ENCODE measurements at places on chromosomes 7 and 10.

- H3K4me3 ChIP-seq: no peak overlapping the region
- no peak for DNase-seq
- no peak overlapping the region for H3K27ac ChIP-seq
- H3K36me3 ChIP-seq: no peaks in the 10 kb centered on the region
- H3K27me3 ChIP-seq: no peaks in the 10 kb centered on the region
- no peaks in the 10 kb centered on the region for H3K4me1 ChIP-seq
These were observed 254.8 kb downstream of the HGF start for GRCh38 chr7:81515009-81515408.

DNA sequence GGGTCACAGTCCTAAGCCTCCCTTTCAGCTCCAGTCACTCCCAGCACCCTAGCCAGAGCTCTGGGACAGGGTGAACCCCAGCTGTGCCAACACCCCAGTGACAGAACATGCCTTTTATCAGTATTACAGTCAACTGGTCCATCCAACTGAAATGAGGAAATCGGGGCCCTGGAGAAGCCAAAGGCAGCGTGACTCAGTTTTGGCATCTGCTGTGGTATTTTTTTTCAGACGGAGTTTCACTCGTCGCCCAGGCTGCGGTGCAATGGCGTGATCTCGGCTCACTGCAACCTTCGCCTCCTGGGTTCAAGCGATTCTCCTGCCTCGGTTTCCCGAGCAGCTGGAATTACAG is 3.4 kb upstream of the CLDN15 start:
- H3K36me3 ChIP-seq: peaks cover 20% of the 10 kb centered on the region
- no peak overlapping the region for H3K27ac ChIP-seq
- no peak overlapping the region for H3K4me3 ChIP-seq
- peaks cover 21% of the 10 kb centered on the region for H3K4me1 ChIP-seq
- no peak for DNase-seq

GRCh38 chr7:41312235-41312634 is 390.7 kb downstream of the INHBA start:
- no peak overlapping the region for H3K4me3 ChIP-seq
- H3K27me3 ChIP-seq: no peaks in the 10 kb centered on the region
- H3K4me1 ChIP-seq: no peaks in the 10 kb centered on the region
- no peaks in the 10 kb centered on the region for H3K36me3 ChIP-seq

DNA sequence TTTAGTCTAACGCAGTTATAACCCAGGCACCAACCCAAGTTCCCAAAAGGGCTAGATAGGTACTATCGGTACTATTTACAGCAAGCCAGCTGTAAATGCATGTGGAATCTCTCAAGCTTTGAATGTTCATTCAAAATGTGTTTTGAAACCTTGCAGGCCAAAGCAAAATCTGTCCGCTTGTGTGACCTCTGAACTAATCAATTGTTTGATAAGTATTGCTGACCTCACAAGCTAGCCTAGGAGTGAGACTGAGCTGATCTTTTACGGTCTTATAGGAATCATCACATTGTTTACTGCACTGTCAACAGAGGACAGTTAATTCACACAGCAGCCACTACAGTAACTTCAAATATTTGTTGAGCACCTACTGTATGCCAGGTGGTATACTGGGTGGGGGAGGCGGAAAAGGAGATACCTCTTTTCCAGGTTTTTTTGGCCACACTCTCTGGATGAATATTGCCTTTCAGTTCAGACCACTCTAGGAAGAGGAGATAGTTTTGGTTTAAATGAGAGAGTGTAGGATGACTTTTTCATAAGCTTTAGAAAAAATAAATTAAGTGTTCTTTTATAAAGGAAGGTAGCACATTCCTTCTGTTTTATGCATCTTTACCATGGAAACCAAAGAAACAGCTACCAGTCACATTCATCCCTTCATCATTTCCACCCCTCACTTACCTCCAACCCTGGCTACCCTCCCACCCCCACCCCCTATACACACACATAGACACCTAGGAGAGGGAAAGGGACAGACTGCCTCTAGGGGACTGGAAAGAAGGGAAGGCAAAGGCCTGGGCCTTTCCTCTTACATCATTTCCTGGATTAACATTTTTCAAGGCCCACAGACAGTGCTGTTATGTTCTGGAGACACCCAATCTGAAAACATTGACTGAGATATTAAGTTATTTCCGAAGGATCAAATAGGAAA is 2.4 kb downstream of the PAPSS2 start:
- no peak for DNase-seq
- no peaks in the 10 kb centered on the region for H3K36me3 ChIP-seq
- peaks cover 15% of the 10 kb centered on the region for H3K27me3 ChIP-seq
- H3K27ac ChIP-seq: no peak overlapping the region

DNA sequence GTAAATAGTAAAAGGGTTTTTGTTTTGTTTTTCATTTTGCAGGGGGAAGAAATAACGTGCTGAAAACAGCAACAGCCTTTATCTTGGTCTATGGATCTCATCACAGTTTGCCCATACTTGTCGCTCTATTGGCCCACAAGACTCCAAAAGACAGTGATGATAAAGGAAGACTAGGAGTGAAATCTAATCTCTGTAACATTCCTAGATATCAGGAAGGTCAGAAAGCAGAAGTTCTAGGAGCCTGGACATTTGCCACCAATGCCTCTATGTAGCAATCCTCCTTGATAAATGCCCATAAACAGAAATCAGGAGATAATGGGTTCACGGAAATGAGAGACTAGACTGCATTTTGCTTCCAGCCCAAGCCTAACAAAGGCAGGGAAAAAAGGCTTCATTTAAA is 8.9 kb downstream of the CUBN start:
- H3K4me3 ChIP-seq: no peak overlapping the region
- no peaks in the 10 kb centered on the region for H3K4me1 ChIP-seq
- no peak overlapping the region for H3K27ac ChIP-seq
- no peaks in the 10 kb centered on the region for H3K27me3 ChIP-seq
- no peak for DNase-seq

DNA sequence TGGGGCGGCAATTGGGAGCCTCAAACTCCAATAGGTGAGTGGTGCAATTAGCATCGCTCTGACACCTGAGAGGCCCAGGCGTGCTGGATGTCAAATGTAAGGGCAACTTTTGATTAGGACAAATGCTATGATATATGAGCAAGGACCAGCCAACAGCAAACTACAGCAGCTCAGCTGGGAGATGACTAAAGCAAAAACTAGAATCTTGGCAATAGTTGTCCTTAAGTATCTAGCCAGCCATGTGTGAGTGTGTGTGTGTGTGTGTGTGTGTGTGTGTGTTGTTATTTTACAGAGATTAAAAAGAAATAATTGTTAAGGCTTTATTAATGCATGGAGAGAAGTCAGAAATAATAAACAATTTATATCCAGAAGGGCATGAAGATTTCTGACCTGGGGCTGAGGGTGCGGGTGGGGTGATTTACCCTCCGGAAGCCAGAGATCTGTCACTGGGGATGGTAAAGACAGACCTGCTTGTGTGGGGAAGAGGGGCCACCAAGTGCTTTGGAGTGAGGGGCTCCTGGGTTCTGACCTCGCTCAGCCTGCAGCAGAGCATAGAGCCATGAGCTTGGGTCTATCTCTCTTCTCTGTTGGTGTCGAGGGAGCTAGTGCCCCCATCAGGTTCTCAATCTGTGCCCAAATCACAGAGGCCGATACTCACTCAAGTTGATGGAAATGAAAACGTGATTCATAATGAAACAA is 77.3 kb downstream of the EMX2 start:
- no peaks in the 10 kb centered on the region for H3K4me1 ChIP-seq
- no peak overlapping the region for H3K27ac ChIP-seq
- no peaks in the 10 kb centered on the region for H3K27me3 ChIP-seq
- no peak for DNase-seq

- H3K4me3 ChIP-seq: no peak overlapping the region
- no peak for DNase-seq
- no peaks in the 10 kb centered on the region for H3K4me1 ChIP-seq
- no peaks in the 10 kb centered on the region for H3K36me3 ChIP-seq
These were observed 132.9 kb downstream of the CHN2 start for GRCh38 chr7:29327455-29327854.

DNA sequence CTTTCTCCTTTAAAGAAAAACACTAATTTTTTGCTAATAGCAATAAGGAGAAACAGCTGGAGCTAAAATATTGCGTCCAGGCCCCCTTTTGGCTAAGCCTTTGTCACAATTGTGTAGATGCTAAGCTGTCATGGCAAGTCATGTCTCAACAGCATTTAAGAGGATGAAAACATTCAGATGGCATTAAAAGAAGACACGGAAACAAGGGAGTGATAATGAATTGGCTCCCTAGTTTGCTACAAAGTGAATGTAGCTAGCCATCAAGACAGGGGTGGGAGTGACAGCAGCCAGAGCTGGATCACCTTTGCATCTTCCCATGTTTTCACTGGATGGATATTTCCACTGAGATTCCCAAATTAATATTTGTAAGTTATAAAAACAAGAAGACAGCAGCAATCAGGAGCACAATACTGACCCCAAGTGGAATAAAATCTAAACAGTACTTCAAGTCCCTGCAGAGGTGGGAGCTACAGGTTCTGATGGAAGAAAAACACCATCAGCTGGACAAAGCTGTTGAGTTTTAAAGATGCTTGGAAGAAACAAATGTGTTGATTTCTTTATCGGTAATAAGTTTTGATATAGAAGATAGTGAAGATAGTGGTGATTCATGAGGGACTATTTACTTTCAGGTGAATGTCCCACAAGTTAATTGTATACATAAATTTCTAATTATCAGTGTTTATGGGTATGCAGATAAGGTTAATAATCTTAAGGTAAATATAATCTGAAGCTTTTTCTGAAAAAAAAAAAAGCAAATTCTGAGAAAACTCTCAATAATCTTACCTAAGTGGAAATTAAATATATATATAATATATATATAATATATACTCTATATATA is 129.4 kb downstream of the SLC16A9 start:
- H3K27ac ChIP-seq: no peak overlapping the region
- H3K4me3 ChIP-seq: no peak overlapping the region
- no peaks in the 10 kb centered on the region for H3K36me3 ChIP-seq
- no peak for DNase-seq

- no peak overlapping the region for H3K4me3 ChIP-seq
- no peaks in the 10 kb centered on the region for H3K36me3 ChIP-seq
These were observed 20.8 kb upstream of the RAB18 start for GRCh38 chr10:27482984-27483956.

- H3K4me3 ChIP-seq: no peak overlapping the region
- no peak overlapping the region for H3K27ac ChIP-seq
- no peak for DNase-seq
These were observed 1.3 kb upstream of the SORCS3 start for GRCh38 chr10:104639590-104640338.

DNA sequence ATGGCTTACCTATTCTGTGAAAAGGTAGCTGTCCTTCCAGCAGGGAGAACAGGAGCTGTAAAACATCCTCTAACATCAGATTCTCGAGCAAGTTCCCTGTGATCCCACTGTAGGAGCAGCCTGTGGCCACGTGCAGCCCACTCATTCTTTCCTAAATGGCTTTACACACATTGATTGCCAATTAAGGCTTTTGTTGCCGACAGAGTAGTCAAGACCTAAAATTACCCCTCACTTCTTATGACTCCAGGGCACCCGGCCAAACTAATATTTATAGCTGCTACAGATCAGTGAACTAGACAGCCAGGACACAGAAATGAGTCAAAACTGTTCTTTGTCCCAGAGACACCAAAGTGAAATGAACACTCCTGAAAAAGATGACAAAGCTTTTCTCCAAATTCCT is 832.1 kb downstream of the SORCS3 start:
- no peak overlapping the region for H3K4me3 ChIP-seq
- H3K27ac ChIP-seq: no peak overlapping the region
- no peaks in the 10 kb centered on the region for H3K36me3 ChIP-seq
- H3K4me1 ChIP-seq: no peaks in the 10 kb centered on the region
- no peak for DNase-seq

DNA sequence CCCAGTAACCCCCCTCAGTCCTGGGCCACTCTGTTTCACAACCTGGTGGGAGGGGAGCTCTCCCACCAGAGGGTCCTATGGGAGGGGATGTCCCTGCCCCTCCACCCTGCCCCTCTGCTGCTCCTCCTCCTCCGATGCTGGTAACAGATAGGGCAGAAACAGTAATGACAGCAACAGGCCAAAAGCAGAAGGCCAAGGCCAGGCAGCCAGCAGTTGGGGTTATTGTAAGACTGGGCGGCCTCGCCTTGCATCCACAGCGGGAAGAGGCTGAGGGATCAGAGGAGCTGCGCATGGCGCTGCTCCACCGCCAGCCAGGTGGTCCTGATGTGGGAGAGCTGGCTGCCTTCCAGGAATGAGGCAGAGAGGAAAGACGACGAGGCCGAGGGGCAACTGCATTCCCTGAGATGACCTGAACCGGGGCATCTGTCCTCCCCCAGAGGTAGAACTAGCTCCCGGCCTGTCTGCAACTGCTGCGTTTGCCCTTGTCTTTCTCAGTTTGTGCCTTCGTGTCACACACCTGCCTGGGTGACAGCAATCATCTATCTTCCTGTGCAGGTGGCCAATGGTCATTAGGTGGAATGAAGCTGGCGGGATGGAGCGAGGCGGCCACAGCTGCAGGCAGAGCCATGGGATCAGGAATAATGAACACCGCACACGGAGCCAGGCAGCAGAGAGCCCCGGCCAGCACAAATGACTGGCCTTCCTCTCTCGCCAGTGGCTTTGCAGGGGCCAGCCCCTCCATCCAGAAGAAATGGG is 54.0 kb upstream of the CACUL1 start:
- no peaks in the 10 kb centered on the region for H3K36me3 ChIP-seq
- no peak overlapping the region for H3K27ac ChIP-seq
- DNase-seq: no peak
- no peak overlapping the region for H3K4me3 ChIP-seq
- no peaks in the 10 kb centered on the region for H3K4me1 ChIP-seq

GRCh38 chr7:118753479-118753878 is 529.0 kb downstream of the ANKRD7 start:
- no peak overlapping the region for H3K27ac ChIP-seq
- no peaks in the 10 kb centered on the region for H3K36me3 ChIP-seq
- no peak overlapping the region for H3K4me3 ChIP-seq
- no peaks in the 10 kb centered on the region for H3K27me3 ChIP-seq

- H3K4me1 ChIP-seq: no peaks in the 10 kb centered on the region
- no peak overlapping the region for H3K4me3 ChIP-seq
- H3K27me3 ChIP-seq: no peaks in the 10 kb centered on the region
These were observed 330.1 kb downstream of the EXOC4 start for GRCh38 chr7:133582766-133583523.

GRCh38 chr7:73701357-73701995 is 18.0 kb downstream of the STX1A start:
- H3K27me3 ChIP-seq: no peaks in the 10 kb centered on the region
- DNase-seq: no peak
- no peak overlapping the region for H3K27ac ChIP-seq
- no peak overlapping the region for H3K4me3 ChIP-seq
- H3K36me3 ChIP-seq: peaks cover 25% of the 10 kb centered on the region
- peaks cover 5% of the 10 kb centered on the region for H3K4me1 ChIP-seq

DNA sequence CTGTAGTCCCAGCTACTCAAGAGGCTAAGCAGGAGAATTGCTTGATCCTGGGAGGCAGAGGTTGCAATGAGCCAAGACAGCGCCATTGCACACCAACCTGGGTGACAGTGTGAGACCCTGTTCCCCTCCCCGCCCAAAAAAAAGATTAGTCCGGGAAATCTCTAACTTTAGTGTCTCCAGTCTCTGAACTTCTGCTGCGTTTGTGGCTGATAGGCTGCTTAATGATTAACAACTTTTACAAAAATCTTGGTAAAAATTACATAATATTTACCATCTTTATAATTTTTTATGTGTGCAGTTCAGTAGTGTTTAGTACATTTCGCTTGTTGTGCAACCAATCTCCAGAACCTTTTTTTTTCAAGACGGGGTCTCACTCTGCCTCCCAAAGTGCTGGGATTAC is 9.7 kb upstream of the PLAU start:
- H3K27me3 ChIP-seq: no peaks in the 10 kb centered on the region
- no peak overlapping the region for H3K4me3 ChIP-seq
- no peak for DNase-seq
- H3K4me1 ChIP-seq: no peaks in the 10 kb centered on the region
- H3K27ac ChIP-seq: no peak overlapping the region

GRCh38 chr7:70356787-70357328 is 758.6 kb downstream of the AUTS2 start:
- no peaks in the 10 kb centered on the region for H3K27me3 ChIP-seq
- no peaks in the 10 kb centered on the region for H3K36me3 ChIP-seq
- no peak for DNase-seq
- no peak overlapping the region for H3K4me3 ChIP-seq

Data from natural killer cell (primary cell).